SJSA1 (cell line): ENCODE measurements at places on chromosomes 1 and 21. TPM values are rescaled to one million over a fixed set of nuclear protein-coding genes. Genes with fewer than 3 reads are reported as not detected.

DNA sequence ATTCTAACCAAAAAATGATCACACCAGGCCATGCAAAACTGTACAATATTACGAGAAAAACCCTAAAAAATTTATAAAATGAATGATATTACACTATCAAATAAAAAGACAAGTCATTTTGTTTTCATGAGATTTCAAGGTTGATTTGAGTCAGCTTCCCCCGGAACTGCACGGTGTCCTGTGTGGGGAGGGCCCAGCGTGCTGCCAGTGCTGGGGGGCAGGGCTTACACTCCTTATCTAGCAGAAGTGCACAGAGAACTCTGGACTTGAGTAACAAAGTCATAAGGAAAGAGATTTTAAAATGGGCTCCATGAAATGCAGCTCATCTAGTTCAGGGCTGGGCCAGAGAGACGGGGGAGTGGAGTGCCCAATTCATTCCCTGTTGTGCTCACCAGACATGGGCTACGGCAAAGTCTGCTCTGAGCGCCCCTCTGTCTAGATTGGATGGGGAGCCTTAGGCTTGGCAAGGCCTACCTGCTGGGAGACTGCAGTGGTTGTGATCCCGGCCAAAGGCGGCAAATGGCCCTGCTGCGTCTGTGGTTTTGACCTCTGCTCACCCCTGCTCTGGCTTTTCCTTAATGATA is 50.1 kb downstream of the COQ8A start:
- no peak overlapping the region for H3K27ac ChIP-seq
- H3K4me1 ChIP-seq: no peaks in the 10 kb centered on the region
- no peaks in the 10 kb centered on the region for H3K27me3 ChIP-seq

GRCh38 chr1:181094416-181095212 is 6.1 kb downstream of the IER5 start:
- H3K4me1 ChIP-seq: peaks cover 80% of the 10 kb centered on the region
- peak overlapping the region; percentile 56 for H3K27ac ChIP-seq
- H3K27me3 ChIP-seq: no peaks in the 10 kb centered on the region
- peak; percentile 80 for DNase-seq
- no peak overlapping the region for H3K4me3 ChIP-seq

GRCh38 chr1:194295685-194296084 is 1109.3 kb upstream of the B3GALT2 start:
- no peak overlapping the region for H3K27ac ChIP-seq
- H3K36me3 ChIP-seq: no peaks in the 10 kb centered on the region
- H3K27me3 ChIP-seq: no peaks in the 10 kb centered on the region

DNA sequence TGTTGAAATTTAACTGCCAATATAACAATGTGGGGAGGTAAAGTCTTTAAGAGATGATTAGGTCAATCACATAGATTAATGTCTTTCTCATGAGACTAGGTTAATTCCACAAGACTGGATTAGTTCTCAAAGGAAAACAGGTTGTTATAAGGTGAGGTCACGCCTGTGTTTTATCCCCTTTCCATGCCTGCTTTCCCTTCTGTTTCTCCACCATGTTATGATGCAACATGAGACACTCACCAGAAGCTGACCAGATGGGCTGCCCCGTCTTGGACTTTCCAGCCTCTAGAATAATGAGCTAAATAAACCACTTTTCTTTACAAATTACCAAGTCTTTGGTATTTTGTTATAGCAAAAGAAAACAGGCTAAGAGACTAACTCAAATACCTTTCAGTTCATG is 70.8 kb downstream of the DDAH1 start:
- no peak overlapping the region for H3K4me3 ChIP-seq
- H3K4me1 ChIP-seq: peaks cover 2% of the 10 kb centered on the region
- no peaks in the 10 kb centered on the region for H3K27me3 ChIP-seq
- H3K36me3 ChIP-seq: peaks cover 10% of the 10 kb centered on the region; the same call in 1 of the 2 replicates
- no peak for DNase-seq
- H3K27ac ChIP-seq: no peak overlapping the region

- no peak for DNase-seq
- no peaks in the 10 kb centered on the region for H3K27me3 ChIP-seq
- no peak overlapping the region for H3K4me3 ChIP-seq
- H3K36me3 ChIP-seq: no peaks in the 10 kb centered on the region
- no peaks in the 10 kb centered on the region for H3K4me1 ChIP-seq
- H3K27ac ChIP-seq: no peak overlapping the region
Observed at GRCh38 chr1:177082855-177083693, 81.4 kb downstream of the ASTN1 start.

DNA sequence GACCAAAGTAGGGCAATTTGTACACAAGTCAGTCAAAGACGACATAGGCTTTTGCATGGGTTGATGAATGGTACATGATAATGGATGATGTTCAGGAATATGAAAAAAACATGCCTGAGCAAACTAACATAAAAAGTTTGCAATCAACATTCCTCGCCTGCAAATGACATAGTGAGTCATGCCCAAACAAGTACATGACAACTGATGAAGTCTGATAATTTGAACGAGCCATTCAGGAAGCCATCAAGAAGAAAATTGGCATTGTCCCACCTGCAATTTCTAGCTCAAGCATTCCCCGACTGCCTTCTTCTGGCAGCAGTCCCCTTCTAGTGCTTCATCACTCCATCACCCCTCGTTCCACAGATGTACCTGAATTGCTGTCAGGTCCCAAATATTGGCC is 118.4 kb upstream of the NR5A2 start:
- no peaks in the 10 kb centered on the region for H3K27me3 ChIP-seq
- no peaks in the 10 kb centered on the region for H3K36me3 ChIP-seq
- H3K4me1 ChIP-seq: no peaks in the 10 kb centered on the region

DNA sequence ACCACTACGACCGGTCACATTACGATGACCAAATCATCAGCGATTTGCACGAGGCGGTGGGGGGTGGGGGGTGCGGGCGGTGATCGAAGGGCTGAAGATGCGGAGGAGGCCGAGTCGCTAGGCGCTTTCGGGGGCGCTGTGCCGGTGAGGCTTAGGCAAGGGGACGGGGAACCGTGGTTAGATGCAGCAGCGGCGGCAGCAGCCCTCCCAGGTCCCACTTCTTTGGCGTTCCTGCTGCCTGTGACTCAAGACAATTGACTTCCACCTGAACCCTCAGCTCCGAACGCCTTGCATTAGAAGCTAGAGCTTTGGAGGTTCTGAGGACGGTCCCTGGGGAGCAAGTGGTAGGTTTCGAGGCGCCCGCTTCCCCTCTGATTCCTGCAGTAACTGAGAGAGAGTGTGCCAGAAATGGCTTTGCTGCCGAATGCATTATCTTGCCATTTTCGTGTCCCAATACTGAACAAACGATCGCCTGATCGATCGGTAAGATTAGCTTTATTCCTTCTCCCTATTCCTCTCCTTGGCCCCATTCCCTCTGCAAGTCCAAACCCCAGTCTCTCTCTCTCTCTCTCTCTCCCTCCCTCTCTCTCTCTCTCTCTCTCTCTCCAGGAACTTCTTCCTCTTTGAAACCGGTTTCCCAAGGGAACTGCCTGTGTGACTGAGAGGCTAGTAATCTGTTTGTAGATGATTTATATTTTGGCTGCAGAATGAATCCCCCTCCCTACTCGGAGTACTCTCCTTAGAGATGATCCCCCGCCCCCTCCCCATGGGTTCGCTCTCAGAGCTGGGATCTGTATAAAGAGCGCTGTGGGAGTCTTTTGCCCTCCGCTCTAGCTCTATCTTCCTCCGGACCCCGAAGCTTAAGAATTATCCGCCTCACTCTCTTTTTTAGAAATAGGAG is 735 bp upstream of the BRINP3 start:
- no peak overlapping the region for H3K4me3 ChIP-seq
- H3K27ac ChIP-seq: no peak overlapping the region
- H3K27me3 ChIP-seq: no peaks in the 10 kb centered on the region
- H3K36me3 ChIP-seq: no peaks in the 10 kb centered on the region
- no peaks in the 10 kb centered on the region for H3K4me1 ChIP-seq

GRCh38 chr1:32709476-32709875 is 6.9 kb upstream of the SYNC start:
- no peaks in the 10 kb centered on the region for H3K36me3 ChIP-seq
- no peak overlapping the region for H3K4me3 ChIP-seq
- DNase-seq: no peak
- H3K27me3 ChIP-seq: no peaks in the 10 kb centered on the region
- no peak overlapping the region for H3K27ac ChIP-seq
- peaks cover 49% of the 10 kb centered on the region for H3K4me1 ChIP-seq

DNA sequence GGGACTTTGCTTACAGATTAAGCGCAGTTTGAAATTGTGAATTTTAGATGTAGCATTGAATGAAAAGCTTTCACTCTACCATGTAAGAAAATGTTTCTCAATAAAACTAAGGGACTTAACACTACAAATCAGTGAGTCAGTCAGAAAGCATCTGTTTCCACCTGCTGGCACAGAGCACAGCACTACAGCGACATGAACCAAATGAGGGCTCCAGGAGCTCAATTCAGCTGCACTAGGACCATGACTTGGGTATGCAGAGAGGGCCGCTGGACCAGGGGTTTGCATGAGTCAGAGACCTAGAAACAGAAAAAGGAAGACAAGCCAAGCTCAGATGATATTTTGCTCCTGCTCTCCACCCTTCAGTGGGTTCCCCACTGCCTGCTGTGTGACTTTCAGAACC is 5.2 kb downstream of the SUSD4 start:
- H3K4me3 ChIP-seq: no peak overlapping the region
- H3K27me3 ChIP-seq: peaks cover 75% of the 10 kb centered on the region
- DNase-seq: no peak
- no peaks in the 10 kb centered on the region for H3K36me3 ChIP-seq
- H3K4me1 ChIP-seq: peaks cover 8% of the 10 kb centered on the region
- H3K27ac ChIP-seq: no peak overlapping the region

- no peak for DNase-seq
- no peaks in the 10 kb centered on the region for H3K36me3 ChIP-seq
- peaks cover 9% of the 10 kb centered on the region for H3K4me1 ChIP-seq
- no peak overlapping the region for H3K27ac ChIP-seq
- no peak overlapping the region for H3K4me3 ChIP-seq
Observed at GRCh38 chr1:160078512-160079195, 2.7 kb upstream of the KCNJ9 start.

DNA sequence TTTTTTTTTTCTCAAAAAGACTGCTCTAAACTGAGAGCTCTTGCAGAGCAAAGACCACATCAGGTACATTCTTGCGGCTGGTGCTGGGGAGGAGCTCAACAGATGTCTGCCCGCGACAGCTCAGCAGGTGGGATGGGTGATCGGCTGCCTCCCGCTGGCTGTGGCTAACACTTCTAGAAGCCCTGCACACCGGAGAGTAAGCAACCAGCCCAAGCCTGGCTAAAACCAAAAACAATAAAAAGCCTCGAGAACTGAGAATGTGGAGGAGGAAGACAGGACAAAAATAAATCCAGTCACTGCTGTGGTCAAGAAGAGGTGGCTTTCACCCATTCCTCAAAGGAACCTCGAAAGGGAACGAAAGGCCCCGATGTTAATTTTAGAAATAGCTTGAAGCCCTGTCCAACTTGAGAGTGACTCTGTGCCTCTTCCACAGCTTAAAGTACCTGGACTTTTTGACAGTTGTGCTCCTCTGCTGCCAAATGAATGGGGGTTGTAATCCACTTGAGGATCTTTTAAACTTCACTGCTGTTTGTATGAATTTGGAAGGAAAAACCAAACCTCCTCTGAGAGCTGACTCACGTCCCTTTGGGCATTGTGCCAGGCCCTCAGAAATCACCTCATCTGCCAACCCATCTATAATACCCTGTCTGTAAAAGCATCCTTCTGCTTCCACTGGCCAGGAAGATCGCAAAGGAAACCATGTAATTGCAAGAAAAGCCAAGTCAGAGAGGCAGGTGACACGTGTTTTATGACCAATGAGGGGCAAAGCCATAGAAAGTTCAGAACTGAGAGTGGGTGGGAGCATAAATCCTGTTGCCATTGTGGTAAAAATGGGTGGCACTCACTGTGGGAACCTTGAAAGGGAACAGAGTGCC is 78.6 kb downstream of the KCNN3 start:
- DNase-seq: no peak
- no peaks in the 10 kb centered on the region for H3K36me3 ChIP-seq
- peaks cover 26% of the 10 kb centered on the region for H3K27me3 ChIP-seq
- H3K4me3 ChIP-seq: no peak overlapping the region
- no peak overlapping the region for H3K27ac ChIP-seq

- no peak overlapping the region for H3K27ac ChIP-seq
- H3K4me1 ChIP-seq: no peaks in the 10 kb centered on the region
- no peaks in the 10 kb centered on the region for H3K36me3 ChIP-seq
- no peak for DNase-seq
Observed at GRCh38 chr1:231187571-231187970, 25.7 kb downstream of the TRIM67 start.

- H3K36me3 ChIP-seq: peaks cover 44% of the 10 kb centered on the region
- H3K27me3 ChIP-seq: no peaks in the 10 kb centered on the region
- no peak overlapping the region for H3K4me3 ChIP-seq
- peaks cover 6% of the 10 kb centered on the region; the same call in 1 of the 2 replicates for H3K4me1 ChIP-seq
- no peak overlapping the region for H3K27ac ChIP-seq
Observed at GRCh38 chr21:33254766-33255165, 11.4 kb upstream of the IL10RB start.

GRCh38 chr1:171141688-171142415 is 43.2 kb upstream of the FMO2 start:
- H3K4me1 ChIP-seq: peaks cover 31% of the 10 kb centered on the region
- no peaks in the 10 kb centered on the region for H3K27me3 ChIP-seq
- peak overlapping the region; percentile 74 for H3K27ac ChIP-seq
- DNase-seq: peak; percentile 76
- H3K36me3 ChIP-seq: no peaks in the 10 kb centered on the region

GRCh38 chr1:197234581-197234980 is 33.5 kb upstream of the CRB1 start:
- no peaks in the 10 kb centered on the region for H3K36me3 ChIP-seq
- H3K27me3 ChIP-seq: no peaks in the 10 kb centered on the region
- no peak overlapping the region for H3K27ac ChIP-seq

OXCT2 gene
- 0.13 and 0.44 TPM in 2 replicates for total RNA-seq

TMPRSS15 gene
- not detected in 2 replicates for total RNA-seq

HSD11B1 gene
- 0.13 TPM in 1 of 2 replicates, not detected in the other for total RNA-seq

ARHGEF10L gene
- total RNA-seq: 12.8 and 13.6 TPM in 2 replicates
